ENCODE measurements at places on chromosomes 13 and 19.

DNA sequence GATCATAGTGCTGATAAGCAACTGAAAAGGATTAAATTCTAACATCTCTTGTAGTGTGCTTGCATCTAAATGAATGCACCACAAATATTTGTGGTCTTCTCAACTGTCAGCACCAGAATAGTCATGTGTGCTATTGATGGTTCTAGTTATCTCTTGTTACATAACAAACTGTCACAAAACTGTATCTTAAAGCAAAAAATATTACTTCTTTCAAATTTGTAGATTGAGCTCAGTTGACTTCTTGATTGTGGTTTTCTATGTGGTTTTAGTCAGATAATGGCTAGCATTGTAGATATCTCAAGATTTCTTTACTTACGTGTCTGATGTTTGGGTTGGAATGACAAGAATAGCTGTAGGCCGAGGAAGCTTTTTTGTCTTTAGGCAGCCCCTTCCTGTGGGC, 431.3 kb downstream of the SLITRK6 start:
- no peak for DNase-seq

GRCh38 chr19:33214596-33214995, 11.1 kb downstream of the SLC7A10 start:
- no peak for DNase-seq

DNA sequence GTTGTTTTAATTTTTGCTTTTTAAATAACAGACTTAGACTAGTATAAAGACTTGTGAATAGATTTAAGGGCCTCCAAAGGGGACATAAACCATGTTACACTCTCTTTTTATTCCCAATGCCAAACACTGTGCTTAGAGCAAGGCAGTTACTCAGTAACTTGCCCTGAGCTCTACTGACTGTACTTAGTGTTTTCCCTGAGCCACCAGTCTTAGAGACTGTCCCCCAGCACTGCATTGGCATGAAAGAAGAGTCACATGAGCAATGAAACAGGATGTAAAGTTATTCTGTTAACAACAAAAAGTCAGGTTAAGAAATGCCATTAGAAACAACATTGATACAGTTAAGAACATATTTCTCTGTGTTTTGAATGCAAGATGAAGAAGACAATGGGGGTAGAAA, 187.9 kb downstream of the TBC1D4 start:
- DNase-seq: no peak

DNA sequence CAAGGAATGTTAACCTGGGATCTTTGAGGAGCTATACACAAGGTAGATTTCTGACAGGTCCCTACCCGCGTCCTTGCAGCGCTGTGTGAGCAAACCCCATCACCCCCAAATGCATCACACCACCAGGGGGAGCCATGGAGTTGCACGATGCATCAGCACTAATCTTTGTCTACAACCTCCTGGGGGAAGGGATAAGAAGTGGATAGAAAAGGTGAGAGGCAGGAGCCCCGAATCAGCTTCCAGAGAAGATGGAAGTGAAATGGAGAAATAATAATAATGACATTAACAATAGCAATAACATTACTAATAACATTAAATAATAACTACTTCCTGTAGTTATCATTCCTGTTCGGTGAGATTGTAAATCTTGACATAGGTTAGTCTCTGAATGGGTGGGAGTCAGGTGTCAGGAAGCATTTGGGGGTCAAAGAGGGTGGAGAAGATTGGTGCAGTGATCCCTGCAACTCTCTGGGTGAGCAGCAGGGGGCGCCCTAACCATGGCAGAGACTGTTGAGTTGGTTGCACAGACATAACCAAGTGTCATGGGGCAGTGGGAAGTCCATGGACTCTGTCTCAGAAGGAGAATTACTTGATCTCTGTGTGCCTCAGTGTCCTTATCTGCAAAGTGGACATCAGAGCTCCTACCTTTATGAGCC, 16.5 kb downstream of the SIGLEC7 start:
- no peak for DNase-seq

- DNase-seq: no peak
Observed at GRCh38 chr13:40398065-40398464, 268.4 kb downstream of the FOXO1 start.

DNA sequence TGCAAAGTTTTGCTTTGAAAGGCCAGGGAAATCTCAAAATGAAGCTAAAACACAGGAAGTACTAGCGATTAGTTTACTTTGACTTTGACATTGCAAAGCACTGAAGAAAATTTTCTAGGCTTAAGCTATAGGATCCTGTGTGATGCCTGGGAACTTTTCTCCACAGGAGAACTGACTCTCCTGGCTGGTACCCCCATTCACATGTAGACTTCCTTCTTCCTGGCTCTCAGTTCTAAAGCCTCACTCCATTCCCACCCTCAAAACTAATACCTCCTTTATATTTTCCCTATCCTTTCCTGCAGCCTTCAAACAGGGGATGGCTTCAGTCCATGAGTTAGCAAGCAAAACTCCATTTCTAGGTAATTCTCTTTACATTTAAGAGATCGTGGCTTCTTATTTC, 189.5 kb downstream of the SLITRK1 start:
- DNase-seq: no peak

DNA sequence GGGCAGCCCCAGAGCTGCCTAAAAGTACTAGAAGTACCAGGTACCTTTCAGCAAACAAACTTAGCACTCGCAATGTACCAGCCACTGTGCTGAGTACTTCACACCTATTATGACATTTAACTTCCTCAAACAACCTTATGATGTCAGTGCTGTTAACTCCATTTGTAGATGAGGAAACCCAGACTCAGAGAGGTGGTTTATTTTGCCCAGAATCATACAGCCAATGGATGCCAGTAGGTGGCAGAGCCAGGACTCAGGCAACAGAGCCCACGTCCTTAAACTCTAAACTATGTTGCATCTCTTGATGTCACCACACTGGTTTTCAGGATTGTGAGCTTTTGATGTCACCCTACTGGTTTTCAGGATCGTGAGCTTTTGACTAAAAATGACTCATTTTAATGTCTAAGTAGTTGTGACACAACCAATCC, 78.9 kb downstream of the FLT1 start:
- DNase-seq: no peak

DNA sequence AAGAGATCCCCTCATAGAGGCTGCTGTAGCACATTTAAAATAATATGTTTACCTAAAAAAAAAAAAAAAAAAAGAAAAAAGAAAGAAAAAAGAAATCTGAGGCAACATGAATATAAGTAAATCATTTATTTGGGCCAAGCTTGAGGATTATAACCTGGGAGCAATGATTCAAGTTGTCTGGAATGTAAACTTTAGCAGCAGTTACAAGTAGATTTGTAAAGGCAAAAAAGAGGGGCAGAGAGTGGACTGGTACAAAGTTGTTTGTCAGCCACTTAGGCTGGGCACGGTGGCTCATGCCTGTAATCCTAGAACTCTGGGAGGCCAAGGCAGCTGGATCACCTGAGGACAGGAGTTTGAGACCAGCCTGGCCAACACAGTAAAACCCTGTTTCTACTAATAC, 11.3 kb downstream of the ZNF43 start:
- DNase-seq: no peak

GRCh38 chr13:50075619-50076097, 60.4 kb downstream of the KCNRG start:
- no peak for DNase-seq

DNA sequence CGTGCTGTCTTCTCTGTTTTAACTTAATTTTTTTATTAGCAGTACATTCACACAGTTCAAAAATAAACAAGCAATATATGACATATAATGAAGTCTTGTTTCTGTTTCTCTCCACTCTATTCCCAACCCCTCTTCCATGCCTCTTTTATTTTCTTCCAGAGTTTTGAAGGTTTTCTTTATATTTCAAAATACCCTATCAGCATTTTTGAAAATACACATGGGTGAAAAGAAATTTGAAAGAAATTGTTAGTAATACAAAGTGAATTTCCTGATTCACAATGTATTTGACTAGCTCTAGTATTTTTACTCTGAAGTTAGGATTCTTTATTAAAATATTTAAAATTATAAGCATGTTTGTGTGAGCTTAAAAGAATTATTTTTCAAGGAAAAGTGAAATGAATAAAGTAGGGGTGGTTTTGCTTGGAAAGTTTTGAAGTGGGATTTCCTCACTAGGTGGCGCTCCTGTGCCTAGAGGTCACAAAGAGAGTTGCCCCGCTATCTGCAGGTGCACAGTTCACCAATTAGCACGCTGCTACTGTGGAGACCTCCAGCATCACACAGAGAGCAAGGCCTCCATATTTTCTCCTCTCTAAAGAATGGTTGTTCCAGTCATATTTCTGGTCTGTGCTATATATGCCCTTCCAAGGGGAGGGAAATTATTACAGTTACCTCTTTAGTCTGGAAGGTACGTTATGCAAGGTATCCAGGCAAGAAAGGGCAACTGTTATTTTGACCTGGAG, 37.6 kb downstream of the SOX21 start:
- peak; percentile 7 for DNase-seq

DNA sequence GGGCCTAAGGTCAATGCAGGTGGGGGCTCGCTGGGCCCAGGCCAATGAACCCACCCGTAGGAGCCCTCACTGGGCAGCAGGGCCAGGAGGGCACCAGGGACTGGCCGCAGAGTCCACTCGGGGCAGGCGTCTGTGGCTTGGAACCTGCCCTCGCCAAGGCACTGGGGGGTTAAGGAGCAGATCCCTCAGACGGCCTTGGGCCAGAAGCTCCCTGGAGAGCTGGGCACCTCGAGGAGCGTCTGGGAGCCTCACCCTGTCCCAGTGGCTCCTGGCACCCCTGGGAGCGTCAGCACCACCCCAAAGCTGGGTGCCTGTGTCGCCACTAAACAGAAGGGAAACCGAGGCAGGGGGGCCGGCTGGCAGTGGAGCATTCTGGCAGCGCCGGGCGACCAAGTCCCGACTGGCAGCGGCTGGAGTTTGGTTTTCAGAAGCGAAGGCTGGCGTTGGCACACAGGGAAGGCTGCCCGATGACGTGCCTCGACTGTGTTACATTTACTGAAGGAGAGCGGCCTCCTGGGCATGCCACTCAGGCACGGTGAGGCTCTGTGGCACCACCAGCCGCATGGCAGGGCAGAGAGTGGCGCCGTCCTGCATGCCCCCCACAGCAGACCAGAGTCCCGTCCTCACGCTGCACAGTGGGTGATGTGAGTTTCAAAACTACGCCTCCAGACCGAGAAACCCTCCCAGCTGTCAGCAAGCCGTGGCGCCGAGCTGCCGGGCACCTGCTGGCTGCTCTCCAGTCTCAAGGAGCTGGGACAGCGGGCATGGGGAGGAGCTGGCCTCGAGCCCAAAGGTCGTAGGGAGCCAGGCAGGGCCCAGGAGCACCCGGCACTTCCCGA, 9.2 kb upstream of the MEX3D start:
- no peak for DNase-seq

GRCh38 chr19:28744014-28744413, 468.9 kb downstream of the UQCRFS1 start:
- no peak for DNase-seq

GRCh38 chr19:39941151-39941550, 6.7 kb upstream of the FCGBP start:
- DNase-seq: no peak

- DNase-seq: no peak
Observed at GRCh38 chr19:49136771-49137171, 17.4 kb downstream of the PPFIA3 start.

- DNase-seq: no peak
Observed at GRCh38 chr19:58097349-58097748, 682 bp downstream of the ZSCAN18 start.

DNA sequence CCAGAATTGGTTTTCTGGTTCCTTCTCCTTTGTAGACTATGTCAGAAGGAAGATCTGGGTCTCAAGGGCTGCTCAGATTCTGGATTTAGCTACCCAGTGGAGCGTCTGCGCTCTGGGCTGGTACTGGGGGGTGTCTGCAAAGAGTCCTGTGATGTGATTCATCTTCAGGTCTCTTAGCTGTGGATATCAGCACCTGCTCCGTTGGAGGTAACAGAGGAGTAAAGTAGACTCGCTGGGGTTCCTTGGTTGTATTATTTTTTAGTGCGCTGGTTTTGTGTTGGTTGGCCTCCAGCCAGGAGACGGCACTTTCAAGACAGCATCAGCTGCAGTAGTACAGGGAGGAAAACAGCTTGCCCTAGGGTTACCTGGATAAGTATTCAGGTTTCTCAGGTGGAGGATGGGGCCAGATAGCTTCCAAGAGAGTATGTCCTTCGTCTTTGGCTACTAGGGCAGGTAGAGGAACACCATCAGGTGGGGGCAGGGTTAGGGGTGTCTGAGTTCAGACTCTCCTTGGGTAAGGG, 10.4 kb upstream of the KLK15 start:
- DNase-seq: no peak

DNA sequence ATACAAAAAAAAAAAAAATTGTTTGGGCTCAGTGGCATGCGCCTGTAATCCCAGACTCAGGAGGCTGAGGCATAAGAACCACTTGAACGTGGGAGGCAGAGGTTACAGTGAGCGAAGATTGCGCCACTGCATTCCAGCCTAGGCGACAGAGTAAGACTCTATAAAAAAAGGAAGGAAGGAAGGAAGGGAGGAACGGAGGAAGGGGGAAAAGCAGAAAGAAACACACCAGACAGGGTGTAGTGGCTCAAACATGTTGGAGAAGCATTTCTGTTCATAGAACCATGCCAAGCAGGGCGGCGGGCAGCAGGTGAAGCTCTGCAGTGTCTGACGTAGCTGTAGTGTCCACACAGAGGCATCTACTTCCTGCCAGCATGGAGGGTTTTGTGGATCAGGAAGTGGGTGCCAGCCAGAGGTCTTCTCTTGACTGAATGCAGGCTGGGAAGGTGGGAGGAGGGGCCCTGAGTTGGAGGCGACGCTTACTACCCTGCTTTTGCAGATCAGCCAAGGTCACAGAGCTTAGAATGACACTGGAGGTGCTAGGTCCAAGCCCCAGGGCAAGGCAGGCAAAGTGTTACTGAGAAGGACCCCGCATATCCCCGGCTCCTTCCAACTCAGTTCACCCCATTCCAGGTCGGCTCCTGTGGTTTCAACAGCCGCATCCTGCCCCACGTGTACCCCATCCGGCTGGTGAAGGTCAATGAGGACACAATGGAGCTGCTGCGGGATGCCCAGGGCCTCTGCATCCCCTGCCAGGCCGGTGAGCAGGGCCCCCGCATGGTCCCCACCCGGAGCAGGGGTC, 11.6 kb upstream of the PGLS start:
- DNase-seq: no peak

DNA sequence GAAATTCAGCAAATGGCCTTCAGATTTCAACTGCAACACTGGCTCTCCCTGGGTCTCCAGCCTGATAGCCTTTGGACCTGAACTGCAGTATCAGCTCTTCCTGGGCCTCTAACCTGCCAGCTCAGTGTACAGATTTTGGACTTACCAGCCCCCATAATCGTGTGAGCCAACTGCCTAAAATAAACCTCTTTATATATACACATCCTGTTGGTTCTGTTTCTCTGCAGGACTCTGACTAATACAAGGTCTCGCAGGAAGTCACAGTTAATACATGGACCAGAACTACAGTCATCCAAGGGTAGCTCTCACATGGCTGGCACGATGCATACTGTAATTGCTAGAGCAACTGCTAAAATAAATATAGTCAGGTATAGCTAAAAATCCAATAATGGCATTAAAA, 85.1 kb downstream of the KATNAL1 start:
- no peak for DNase-seq

GRCh38 chr19:2476451-2477140, 669 bp downstream of the GADD45B start:
- DNase-seq: no peak

- DNase-seq: no peak
Observed at GRCh38 chr13:99905814-99906213, 65.8 kb downstream of the ZIC5 start.

GRCh38 chr13:102556806-102557205, 40.0 kb upstream of the TPP2 start:
- no peak for DNase-seq

GRCh38 chr19:29484876-29485275, 40.9 kb upstream of the VSTM2B start:
- DNase-seq: no peak

Measured in amygdala (tissue), 56 donors.